NCI-H82 (cell line): ENCODE measurements at places on chromosomes 3 and 15.

DNA sequence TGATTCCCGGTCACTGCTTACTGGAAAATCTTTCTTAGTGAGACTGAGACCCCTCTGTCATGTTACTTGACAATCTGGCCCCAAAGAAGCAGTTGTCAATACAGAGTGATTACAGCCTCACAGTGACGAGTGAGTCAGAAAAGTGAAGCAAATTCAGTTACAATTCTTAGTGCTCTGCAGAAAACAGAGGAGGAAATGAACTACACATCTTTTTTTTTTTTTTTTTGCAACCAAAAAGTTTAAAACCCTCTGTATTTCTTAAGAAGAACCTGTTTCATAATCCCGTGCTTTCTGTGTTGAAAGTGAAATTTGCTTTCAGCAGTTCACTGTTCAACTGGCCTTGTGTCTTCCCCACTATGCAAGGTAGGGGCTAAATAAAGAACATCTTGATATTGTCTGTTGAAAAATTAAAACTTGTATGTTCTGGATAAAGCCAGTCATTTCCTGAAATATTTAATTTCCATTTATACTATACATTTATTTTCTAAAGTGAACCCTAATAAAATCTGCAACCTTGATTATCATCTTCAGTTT is 1.9 kb downstream of the AQP9 start:
- DNase-seq, result no peak

GRCh38 chr15:67092752-67093503 is 27.5 kb downstream of the SMAD3 start:
- no peak for DNase-seq

DNA sequence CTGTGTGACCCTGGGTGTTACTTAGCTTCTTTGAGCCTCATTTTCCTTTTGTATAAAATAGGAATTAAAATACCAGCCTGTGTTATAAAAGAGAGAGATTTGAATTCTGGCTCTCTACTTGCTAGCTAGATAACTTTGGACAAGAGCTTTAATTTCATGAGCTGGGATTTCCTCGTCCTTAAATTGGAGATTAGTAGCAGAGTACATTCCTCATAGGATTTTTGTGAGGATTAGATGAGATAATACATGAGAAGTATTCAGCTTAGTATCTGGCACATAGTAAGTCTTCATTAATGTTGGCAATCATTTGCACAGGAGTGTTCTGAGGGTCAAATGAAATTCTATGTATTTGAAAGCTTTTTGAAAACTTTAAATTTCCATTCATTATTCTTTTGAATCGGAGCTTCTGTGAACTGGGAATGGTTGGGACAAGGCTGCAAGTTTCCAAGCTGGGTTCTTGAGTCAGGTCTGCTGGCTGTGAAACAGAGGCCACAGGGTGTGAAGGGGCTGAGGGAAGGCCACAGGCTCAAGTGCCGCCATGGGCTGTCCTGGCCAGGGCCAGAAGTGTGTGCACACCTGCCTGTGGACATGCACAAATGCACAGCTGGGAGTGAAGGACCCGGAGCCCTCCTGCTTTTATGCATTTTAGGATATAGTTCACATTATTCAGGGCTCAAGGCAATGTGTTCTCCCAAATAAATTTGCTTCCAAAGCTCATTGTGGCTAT is 17.2 kb downstream of the ALPK3 start:
- DNase-seq, result peak; percentile 37

DNA sequence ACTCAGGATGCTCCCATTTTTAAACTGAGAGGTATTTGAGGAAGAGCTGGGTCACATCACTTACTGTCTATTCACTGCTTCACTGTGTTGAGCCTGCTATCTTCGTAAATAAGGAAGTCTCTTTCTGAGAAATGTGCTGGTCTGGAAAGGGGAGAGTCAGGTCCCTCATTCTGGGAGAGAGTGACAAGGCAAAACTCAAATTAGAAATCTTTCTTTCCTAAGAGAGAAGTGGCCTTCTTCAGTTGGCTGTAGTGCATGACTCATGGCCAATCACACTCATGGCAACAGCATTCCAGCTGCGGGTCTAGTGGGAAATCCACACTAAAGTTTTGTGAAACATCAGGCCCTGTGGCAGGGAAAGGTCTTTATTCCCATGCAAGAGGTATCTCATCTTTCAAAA is 11.5 kb upstream of the TIMP4 start:
- no peak for DNase-seq

DNA sequence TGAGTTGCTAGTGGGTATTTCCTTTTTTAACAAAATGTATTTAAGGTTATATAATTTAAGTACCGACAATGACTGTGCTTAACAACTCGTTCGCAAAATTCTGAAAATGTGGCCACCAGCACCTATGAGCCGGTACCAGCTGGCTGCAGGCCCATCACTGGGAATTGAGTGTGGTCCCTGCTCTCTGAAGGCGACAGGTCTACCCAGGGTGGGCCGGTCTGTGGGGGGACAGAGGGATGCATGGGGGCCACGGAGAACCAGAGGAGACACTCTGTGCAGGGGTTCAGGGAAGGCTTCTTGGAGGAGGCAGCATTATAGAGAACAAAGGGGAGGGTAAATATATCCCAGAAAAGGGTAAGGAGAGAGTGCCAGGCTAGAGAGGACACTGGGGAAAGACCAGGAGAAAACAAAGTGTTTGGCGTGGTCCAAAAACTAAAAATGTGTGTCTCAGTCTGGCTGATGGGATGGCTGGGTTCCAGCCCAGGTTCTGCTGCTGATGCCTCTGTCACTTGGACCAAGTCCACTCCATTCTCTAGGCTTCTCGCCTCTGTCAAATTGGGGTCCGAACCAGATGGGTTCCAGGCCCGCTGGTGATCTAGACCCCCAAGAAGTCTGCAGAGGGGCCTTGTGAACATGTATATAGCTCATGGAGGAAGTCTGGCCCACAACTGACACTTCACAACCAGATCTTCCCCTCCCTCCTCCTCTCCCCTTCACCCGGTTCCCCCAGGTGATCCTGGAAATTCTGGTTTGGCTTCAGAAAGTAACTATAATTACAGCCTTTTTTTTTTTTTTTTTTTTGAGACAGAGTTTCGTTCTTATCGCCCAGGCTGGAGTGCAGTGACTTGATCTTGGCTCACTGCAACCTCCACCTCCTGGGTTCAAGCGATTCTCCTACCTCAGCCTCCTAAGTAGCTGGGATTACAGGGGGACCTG is 10.7 kb upstream of the CYP11A1 start:
- no peak for DNase-seq

DNA sequence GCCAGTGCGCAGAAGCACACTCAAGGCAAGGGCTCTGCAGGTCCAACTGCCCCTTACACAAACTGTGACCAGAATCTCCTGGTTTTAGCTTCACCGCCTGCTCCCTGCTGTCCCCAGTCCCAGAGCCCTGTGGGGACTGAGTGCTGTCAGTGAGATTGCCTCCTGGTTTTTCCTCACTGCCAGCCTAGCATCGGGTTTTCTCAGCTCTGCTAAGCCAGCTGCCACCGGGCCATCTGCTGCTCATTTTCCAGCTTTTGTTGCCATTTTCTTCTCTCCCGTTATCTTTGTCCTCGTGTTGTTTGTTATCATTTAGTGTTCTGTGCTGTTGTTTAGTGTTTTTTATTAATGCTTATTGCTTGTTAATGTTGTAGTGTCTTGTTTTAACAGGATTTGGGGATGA is 79.5 kb upstream of the BLM start:
- peak; percentile 96 for DNase-seq

- peak; percentile 85 for DNase-seq
These were observed at the start of gene SCG5 for GRCh38 chr15:32641517-32642059. SCG5 (plus strand) TSS chr15:32641710; CDS start chr15:32643593, 1,883 bp downstream.

DNA sequence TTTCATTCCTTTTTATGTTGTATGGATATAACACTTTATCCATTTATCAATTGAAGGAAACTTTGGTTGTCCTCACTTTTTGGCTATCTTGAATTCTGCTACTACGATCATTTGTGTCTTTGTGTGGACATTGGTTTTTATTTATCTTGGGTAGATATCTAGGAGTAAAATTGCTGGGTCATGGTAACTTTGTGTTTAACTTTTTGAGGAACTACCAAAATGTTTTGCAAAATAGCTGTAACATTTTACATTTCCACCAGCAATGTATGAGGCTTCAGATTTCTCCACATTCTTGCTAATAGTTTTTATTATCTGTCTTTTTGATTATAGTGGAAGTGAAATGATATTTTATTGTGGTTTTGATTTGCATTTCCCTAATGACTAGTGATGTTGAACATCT is 55.6 kb downstream of the TLNRD1 start:
- no peak for DNase-seq

DNA sequence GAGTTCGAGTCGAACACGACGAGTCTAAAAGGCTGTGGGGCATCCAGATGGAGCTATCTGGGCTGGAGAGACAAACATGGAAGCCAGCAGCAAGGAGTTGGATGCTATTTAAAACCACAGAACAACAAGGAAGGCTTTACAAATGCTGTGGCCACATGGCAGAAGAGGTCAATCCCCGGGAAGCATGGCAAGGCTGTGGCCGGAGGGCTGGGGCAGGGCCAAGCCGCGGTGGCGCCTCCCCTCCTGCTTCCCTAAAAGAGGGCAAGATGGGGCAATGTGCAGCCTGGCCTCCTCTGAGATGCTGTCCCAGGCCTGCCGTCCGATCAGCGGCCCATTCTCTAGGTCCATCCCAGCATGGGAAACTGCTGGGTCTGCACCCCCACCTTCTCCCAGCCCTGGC is 139.1 kb downstream of the SRGAP3 start:
- no peak for DNase-seq

DNA sequence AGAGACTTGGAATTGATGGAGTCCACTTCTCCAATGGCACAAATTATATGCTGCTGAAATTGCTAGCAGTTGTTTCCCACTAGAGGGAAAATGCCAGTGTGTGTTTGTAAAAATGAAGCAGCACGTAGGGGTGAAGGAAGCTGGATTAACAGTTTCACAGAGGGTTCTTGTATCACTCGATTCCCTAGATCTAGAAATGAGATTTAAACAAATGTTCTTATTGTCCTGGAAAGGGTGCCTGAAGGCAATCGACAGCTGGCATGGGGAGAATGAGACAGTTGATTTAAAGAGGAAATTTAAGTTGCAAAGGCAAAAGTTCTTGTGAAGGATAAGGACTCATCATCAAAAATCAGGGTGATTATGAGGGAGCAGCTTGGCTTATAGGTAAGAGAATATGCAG is 234.8 kb upstream of the ARPP21 start:
- peak; percentile 3 for DNase-seq

DNA sequence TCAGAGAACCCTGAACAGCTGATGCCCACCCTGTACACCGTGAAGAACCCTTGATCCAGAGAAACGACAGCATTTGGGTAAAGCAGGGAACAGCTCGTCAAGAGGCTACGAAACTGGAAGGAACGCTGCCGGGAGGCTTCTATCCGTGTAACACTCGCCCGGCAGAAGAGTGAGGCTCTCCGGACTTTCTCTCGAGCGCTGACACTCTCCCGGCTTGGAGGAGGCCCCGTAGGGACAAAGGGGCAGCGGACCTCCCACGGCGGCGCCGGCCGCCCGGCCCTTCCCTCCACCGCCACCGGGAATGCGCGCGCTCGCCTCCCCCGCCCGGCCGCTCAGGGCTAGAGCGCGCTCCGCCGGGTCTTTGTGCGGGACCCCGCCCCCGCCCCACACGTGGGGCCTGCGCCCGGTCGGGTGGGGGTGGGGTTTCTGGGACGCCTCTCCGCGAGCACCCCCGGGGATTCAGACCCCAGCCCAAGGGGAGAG is 1.7 kb downstream of the HYAL2 start:
- peak; percentile 81 for DNase-seq

DNA sequence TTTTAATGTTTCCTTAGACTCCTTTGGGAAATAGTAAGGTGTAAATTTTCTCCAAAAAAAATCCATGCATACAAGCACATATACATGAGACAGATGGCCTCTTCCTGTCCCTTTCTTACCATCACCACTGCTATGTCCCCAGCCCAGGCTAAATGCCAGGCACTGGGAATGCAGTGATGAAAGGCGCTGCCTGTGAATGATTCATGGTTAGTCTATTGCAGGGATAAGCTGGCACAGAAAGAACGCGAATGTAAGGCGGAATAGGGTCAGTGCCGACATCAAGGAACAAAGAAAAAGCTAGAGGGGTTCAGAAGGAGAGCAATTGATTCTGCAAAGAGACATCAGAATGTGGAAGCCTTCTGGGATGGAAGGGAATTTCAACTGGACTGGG is 36.2 kb upstream of the CFAP161 start:
- peak; percentile 6 for DNase-seq

GRCh38 chr3:86914670-86915069 is 76.3 kb downstream of the VGLL3 start:
- DNase-seq, result no peak

- no peak for DNase-seq
These were observed 240.1 kb downstream of the ISL2 start for GRCh38 chr15:76576523-76577279.

- peak; percentile 17 for DNase-seq
These were observed 49.7 kb downstream of the TMEM39A start for GRCh38 chr3:119413603-119414280.

- DNase-seq, result peak; percentile 51
These were observed 74.5 kb downstream of the BFSP2 start for GRCh38 chr3:133474251-133474801.

- DNase-seq, result no peak
These were observed 3.6 kb downstream of the STIMATE start for GRCh38 chr3:52893723-52894122.

DNA sequence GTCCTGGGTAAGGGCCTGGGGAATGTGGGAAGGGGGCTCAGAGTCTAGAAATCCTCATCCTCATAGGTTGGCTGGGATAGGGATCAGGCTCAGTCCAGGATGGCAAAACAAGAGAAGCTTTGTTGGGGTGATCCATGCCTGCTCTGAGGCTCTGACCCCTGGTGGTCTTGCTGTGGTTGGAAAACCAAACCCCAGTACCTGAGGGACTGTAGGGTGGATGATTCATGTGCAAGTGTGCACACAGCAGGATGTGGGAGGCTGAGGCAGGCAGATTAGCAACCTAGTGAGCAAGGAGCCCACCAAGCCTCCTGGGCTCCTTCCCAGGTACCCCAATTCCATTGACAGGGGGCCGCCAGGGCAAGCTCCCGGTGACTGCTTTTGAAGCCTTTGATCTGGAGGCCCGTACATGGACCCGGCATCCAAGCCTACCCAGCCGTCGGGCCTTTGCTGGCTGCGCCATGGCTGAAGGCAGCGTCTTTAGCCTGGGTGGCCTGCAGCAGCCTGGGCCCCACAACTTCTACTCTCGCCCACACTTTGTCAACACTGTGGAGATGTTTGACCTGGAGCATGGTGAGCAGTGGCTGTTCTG is 3.1 kb downstream of the KLHDC8B start:
- DNase-seq, result no peak

- no peak for DNase-seq
These were observed 90.4 kb downstream of the MB21D2 start for GRCh38 chr3:192827208-192827607.

- peak; percentile 8 for DNase-seq
These were observed 172.4 kb downstream of the DCLK3 start for GRCh38 chr3:36591959-36592358.

- DNase-seq, result no peak
These were observed 41.9 kb downstream of the NMD3 start for GRCh38 chr3:161263057-161263456.

DNA sequence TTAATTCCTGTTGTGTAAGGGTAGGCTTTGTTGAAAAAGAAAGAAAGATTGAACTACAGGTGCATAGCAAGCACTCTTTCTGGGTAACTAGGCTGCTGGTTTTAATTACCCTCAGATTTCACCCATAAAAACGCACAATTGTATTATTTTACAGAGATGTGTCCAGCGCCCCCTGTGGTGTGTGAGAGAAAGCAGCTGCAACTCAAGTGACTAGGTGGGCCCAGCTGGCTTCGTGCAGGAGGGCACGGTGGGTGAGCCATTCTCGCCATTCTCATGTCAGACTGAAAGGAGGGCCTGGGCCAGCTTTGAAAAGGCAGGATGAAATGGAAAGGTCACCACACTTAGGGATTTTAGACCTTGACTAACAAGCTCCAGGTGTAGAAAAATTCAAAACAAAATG is 122.6 kb downstream of the LRIG1 start:
- DNase-seq, result peak; percentile 45

- no peak for DNase-seq
These were observed 42.5 kb downstream of the MCTP2 start for GRCh38 chr15:94273826-94274225.
